ENCODE measurements at places on chromosomes 13 and 19. TPM values are rescaled to one million over a fixed set of nuclear protein-coding genes. Genes with fewer than 3 reads are reported as not detected.

LGALS14 gene
- total RNA-seq, result not detected

DNA sequence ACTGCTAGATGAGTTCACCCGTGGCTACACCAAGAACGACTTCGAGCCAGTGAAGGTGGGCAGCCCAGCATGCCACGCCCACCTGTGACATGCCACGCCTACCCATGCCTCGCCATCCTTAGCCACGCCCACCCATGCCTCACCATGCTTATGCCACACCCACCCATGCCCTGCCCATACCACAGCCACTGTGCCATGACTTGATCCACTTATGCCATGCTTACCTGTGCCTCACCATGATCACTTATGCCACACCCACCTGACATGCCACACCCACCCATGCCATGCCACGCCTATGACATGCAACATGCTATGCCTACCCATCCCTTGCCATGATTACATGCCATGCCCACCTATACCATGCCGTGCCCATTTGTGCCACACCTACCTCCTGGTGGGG, 12.9 kb upstream of the USE1 start:
- peaks cover 9% of the 10 kb centered on the region for H3K27me3 ChIP-seq
- peaks cover 51% of the 10 kb centered on the region for H3K36me3 ChIP-seq

GRCh38 chr19:54478677-54479266, 5.7 kb upstream of the CDC42EP5 start:
- H3K27me3 ChIP-seq, result peaks cover 6% of the 10 kb centered on the region
- H3K4me3 ChIP-seq, result no peak overlapping the region
- peaks cover 4% of the 10 kb centered on the region for H3K4me1 ChIP-seq
- no peaks in the 10 kb centered on the region for H3K36me3 ChIP-seq
- no peak for DNase-seq
- no peak overlapping the region for H3K27ac ChIP-seq

FGF22 gene
- total RNA-seq, result not detected

GRCh38 chr13:63156816-63157215, 1741.2 kb upstream of the PCDH20 start:
- no peak overlapping the region for H3K4me3 ChIP-seq
- H3K4me1 ChIP-seq, result no peaks in the 10 kb centered on the region
- no peaks in the 10 kb centered on the region for H3K27me3 ChIP-seq
- H3K27ac ChIP-seq, result no peak overlapping the region

DNA sequence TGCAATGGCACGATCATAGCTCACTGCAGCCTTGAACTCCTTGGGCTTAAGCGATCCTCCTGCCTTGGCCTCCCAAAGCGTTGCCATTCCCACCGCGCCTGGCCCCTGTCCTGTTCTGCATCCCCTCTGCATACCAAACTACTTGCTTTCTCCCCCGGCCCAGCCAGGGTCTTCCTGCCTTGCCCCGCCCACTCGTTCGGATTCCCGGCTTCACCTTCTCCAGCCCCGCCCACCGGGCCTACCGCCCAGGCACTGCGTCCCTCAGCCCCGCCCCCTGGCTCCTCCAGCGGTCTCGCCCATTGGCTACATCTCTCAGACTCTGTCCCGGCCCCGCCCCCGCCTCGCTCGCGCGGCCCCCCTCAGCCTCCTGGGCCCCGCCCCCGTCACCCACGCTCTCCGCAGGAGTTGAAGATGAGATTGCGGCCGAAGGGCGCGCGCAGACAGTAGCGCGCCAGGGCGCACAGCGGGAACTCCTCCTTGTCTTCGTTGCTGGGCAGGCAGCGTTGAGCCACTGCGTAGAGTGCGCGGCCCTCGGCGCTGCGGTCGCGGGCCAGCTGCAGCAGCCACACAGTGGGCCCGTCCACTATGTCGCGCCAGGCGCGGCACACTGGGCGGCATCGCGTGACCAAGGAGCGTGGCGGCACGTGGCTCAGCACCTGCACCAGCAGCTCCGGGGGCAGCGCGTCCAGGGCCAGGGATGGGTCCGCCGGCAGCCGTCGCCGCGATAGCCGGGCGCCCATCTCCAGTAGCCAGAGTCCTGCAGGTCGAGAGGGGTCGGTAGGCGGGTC, 19.0 kb downstream of the MRPS12 start:
- no peaks in the 10 kb centered on the region for H3K4me1 ChIP-seq
- no peak for DNase-seq
- no peak overlapping the region for H3K4me3 ChIP-seq
- peaks cover 2% of the 10 kb centered on the region for H3K27me3 ChIP-seq
- peaks cover 5% of the 10 kb centered on the region for H3K36me3 ChIP-seq

DNA sequence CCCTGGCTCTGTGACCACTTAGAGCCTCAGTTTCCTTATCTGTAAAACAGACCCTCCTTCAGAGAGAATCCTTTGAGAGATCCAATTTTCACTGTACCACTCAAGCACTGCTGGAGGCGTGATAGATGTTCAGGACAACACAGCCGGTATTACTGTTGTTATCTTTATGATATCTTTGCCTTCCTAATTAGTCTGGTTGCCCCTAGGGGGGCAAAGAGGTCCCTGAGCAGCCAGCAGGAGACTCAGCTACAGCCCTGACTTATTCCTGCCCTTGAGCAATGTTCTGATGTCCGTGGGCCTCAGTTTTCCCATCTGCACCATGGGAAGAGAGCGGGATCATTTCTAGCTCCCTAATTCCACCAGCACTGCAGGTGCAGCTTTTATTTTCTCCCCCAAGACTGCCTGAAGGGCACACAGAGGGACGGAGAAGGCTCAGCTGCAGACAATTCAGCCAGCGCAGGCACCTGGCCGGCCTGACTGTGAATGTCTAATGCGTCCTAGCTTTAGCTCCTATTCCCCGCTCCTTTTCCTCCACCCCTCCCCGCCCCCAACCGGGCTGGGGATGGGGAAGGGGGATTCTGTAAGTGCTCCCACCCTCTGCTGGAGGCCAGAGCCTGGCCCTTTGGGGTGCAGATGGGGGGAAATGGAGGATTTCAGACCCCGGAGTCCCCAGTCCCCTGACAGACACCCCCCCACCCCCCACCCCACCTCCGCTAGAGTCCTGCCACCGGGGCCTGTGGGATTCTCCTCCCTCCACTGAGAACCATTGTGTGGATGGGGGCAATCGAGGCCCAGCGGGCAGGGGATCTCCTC, 16.2 kb downstream of the TLE5 start:
- no peak overlapping the region for H3K4me3 ChIP-seq
- no peak for DNase-seq
- H3K36me3 ChIP-seq, result no peaks in the 10 kb centered on the region
- peaks cover 9% of the 10 kb centered on the region for H3K27me3 ChIP-seq
- peaks cover 7% of the 10 kb centered on the region for H3K4me1 ChIP-seq
- no peak overlapping the region for H3K27ac ChIP-seq

ZNF681 gene
- total RNA-seq, result 0.92 TPM

GRCh38 chr13:31826521-31826920, 87.2 kb downstream of the RXFP2 start:
- peaks cover 18% of the 10 kb centered on the region for H3K27me3 ChIP-seq
- H3K36me3 ChIP-seq, result no peaks in the 10 kb centered on the region
- H3K27ac ChIP-seq, result no peak overlapping the region
- no peak for DNase-seq
- H3K4me3 ChIP-seq, result no peak overlapping the region

C19orf85 gene
- not detected for total RNA-seq

HSPBP1 gene
- 42.4 TPM for total RNA-seq

All from HFFc6 (cell line).